ENCODE measurements at places on chromosomes 16 and 17. TPM values are rescaled to one million over a fixed set of nuclear protein-coding genes. Genes with fewer than 3 reads are reported as not detected.

DNA sequence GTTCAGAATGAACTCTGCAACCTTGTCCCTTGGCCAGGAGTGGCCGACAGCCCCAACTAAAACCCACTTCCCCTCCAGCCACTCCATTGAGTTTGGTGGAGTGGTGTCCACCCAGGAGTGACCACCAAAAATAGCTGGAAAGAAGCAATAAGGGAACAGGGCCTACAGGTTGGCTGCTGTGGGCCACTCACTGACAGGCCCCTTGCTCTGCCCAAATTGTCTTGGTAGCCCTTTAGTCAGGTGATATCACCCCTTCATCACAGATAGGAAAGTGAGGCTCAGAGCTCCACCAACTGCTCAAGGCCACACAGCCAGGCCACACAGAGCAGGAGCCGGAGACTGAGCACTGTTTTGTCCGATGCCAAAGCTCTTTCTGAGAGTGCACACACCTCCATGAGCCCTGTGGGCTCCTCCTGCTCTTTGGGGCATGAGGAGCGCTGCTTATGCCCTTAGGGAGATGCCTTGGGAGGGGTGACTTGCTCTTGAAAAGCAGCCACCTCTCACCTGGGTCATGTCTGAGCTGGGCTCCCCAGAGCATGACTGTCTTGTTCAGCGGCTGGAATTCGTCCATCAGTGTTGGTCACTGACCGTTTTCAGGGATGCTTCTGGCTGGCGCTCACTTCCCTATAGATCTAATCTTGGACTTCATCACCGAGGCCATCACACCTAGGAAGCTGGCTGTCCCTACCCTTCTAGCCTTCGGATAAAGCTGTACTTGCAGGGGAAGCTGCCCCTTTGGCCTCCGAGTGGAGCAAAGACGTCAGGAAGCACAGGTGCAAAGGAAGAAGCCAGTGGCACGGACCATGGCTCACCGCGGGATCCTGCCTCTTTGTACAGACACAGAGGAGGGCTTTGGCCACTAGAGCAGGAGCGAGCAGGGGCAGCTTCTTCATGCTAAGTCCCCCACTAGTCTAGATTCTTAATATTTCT, 186.0 kb upstream of the ZNF469 start:
- no peak for DNase-seq

DNA sequence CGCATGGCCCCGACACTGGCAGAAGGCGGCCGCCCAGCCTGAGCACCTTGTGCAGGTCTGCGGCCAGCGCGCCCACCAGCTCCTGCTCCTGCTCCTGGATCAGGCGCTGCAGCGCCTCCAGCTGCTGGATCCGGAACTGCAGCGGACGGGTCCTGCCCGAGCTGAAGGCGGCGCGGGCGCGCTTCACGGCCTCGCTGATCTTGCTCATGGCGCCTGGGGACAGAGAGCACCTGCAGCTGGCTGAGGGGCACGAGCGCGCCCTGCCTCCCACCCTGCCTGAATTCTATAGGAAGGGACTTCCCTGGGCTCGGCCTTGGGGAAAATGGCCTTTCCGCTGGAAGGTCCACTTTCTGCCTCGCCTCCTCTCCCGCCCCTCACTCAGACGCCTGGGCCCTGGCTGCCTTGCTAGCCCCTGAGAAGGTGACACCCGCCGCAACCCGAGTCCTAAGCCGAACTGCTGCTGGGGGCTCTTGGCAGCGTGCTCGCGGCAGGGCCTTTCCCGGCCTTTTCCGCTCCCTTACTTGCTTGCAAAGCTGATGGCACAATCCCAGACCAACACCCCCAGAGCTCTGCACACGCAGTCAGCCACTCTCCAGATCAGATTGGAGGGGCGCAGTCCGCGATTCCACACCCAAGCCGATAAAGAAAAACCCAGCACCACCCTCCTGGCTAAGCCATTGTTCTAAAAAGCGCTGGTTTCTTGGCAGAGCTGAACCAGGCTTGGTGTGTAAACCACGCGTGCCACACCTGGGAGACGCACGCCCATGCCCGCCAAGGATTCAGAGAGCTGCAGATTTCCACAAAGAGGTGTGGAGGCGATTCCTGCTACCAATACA, 3.0 kb downstream of the ALDH3A1 start:
- DNase-seq = peak; percentile 92

Gene ADCY9
- 48.2 TPM for total RNA-seq

Gene RNF151
- total RNA-seq = not detected

Gene PRSS36
- total RNA-seq = 3.0 TPM

Data from Right ventricle myocardium inferior (tissue), 1 donor.